ENCODE measurements at places on chromosomes 13 and 19.

- H3K27me3 ChIP-seq: no peaks in the 10 kb centered on the region
- no peak for DNase-seq
- H3K27ac ChIP-seq: no peak overlapping the region
- no peaks in the 10 kb centered on the region for H3K36me3 ChIP-seq
- H3K4me3 ChIP-seq: no peak overlapping the region
Observed at GRCh38 chr13:86572115-86572514, 772.9 kb upstream of the SLITRK6 start.

GRCh38 chr13:112474869-112475268, 98.7 kb downstream of the SPACA7 start:
- no peak overlapping the region for H3K4me3 ChIP-seq
- H3K27ac ChIP-seq: no peak overlapping the region
- no peak for DNase-seq
- H3K4me1 ChIP-seq: no peaks in the 10 kb centered on the region
- H3K36me3 ChIP-seq: no peaks in the 10 kb centered on the region

- H3K27ac ChIP-seq: no peak overlapping the region
- no peaks in the 10 kb centered on the region for H3K27me3 ChIP-seq
- no peaks in the 10 kb centered on the region for H3K4me1 ChIP-seq
Observed at GRCh38 chr13:20391597-20392452, 133.8 kb downstream of the CRYL1 start.

GRCh38 chr13:22193070-22193469, 522.2 kb downstream of the FGF9 start:
- no peak overlapping the region for H3K27ac ChIP-seq
- H3K4me1 ChIP-seq: no peaks in the 10 kb centered on the region
- H3K27me3 ChIP-seq: no peaks in the 10 kb centered on the region
- no peaks in the 10 kb centered on the region for H3K36me3 ChIP-seq

- no peaks in the 10 kb centered on the region for H3K36me3 ChIP-seq
- H3K27ac ChIP-seq: no peak overlapping the region
- H3K4me3 ChIP-seq: no peak overlapping the region
- no peak for DNase-seq
Observed at GRCh38 chr13:94006296-94006695, 473.2 kb downstream of the DCT start.

GRCh38 chr13:36430247-36431203, 1.8 kb upstream of the CCNA1 start:
- no peak overlapping the region for H3K27ac ChIP-seq
- no peaks in the 10 kb centered on the region for H3K36me3 ChIP-seq
- no peak overlapping the region for H3K4me3 ChIP-seq
- H3K4me1 ChIP-seq: peaks cover 7% of the 10 kb centered on the region

DNA sequence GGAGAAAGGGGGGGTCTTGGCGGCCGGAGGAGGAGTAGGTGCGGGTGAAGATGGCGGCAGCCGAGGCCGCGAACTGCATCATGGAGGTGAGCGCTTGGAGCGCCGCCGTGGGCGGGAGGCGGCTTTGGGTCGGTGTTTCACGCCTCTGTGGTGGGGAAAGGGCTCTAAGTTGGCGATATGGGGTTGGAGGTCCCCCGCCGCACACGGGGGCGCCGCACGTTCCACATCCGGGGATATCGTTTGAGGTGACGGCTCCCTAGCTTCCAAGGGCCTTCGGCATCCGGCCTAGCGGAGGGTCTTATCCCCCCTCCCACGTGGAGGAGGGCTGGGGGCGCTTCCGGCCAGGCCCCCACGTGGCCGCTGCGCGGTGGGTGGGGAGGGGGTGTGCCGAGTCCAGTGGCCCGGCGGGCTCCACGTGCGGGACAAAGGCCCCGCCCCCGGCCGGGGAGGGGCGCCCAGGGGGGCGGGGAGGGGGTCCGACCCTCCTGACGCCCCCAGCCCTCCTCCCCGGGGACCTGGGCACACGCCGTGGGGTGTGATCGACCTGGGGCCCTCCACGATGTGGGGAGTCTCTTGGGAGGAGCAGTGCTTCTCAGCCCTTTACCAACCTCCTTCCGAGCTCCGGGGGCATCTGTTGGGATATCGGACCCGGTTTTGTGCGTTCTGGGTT, at the start of gene PRMT1:
Gene PRMT1, plus strand, starts transcription at position 41 of the 670 bp plus-strand sequence. Its CDS starts 10 bp downstream, at position 51.
- peak within 1 kb of the TSS; percentile 99 for H3K27ac ChIP-seq
- peaks cover 48% of the 10 kb centered on the region for H3K4me1 ChIP-seq
- H3K27me3 ChIP-seq: no peaks in the 10 kb centered on the region
- peak within 1 kb of the TSS; percentile 98 for H3K4me3 ChIP-seq
- DNase-seq: peak; percentile 46

DNA sequence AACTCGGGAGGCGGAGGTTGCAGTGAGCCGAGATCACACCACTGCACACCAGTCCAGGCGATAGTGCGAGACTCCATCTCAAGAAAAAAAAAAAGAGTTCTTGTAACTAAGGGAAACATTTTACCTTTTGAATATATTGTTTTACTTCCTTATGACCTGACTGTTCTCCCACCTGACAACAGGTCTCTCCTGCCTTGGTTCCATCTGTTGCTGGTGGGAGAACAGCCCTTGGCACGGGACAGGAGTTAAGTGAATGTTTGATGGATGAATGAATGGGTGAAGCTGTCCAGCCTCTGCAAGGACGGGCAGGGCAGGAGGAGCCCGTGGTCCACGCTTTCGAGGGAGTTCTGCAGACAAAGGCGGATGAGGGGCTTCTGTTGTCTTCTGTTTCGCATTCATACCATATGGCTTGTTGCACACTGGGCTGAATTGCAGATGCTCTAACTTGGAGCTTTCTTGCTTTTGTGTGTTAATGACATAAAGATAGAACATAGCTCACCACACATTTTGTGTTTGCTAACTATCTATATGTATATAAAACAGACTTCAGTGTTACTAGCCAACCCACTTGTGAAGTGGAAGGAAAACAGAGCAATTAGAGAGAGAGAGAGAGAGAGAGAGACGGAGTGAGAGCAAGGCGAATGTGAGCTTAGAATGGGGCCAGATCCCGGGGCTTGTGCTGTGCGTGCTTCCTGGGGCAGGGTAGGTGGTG, 16.2 kb upstream of the CCNE1 start:
- H3K4me1 ChIP-seq: no peaks in the 10 kb centered on the region
- no peak overlapping the region for H3K4me3 ChIP-seq
- no peaks in the 10 kb centered on the region for H3K27me3 ChIP-seq
- H3K36me3 ChIP-seq: no peaks in the 10 kb centered on the region

DNA sequence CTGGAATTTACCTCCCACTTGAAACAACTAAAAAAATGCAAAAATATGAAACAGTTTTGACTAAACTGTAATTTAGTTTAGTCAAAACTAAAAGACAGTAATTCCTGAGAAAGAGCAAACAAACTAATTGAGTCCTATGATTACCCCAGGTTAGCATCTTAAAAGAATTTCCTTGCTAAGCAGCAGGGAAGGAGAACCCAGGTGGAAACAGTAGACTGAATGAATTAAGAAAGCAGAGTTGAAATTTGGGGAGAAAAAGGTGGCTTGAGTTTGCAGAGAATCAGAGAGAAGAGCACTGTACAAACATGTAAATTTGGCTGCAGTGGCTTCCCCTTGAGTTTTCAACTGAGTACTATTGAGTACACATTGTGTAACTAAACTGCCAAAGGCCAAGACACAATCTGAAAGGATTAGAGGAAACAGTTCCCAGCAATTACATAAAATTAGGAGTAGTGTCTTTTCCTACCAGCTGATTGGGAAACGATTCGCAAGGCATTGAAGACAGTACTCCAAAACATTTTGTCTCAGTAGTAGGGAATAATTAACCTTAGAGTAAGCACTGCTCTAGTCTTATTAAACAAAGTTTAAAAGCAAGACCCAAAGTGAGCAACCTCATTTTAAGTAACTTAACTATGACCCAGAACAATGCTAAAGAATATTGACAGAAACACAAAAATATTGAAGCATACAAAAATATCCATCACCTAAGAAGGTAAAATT, 820.5 kb downstream of the DACH1 start:
- no peak overlapping the region for H3K4me3 ChIP-seq
- H3K4me1 ChIP-seq: no peaks in the 10 kb centered on the region
- no peak overlapping the region for H3K27ac ChIP-seq
- no peak for DNase-seq

DNA sequence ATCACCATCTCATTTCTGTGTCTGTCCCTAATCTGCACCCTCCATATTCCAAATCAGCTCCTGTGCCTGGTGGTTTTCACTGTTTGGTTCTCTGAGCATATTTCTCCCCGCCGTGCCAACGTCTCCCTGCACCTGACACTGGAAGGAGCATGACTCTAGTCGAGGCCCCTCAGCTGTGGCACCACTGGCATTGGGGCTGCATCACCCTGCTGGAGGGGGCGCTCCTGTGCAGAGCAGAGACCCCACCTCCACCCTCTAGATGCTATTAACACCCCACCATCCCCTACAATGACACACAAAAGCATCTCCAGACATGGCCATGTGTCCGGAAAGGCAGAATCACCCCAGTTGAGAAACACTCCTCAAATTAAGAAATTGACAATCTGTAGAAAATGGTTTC, 20.8 kb downstream of the ZSCAN5C start:
- no peak overlapping the region for H3K27ac ChIP-seq
- no peak for DNase-seq
- H3K4me3 ChIP-seq: no peak overlapping the region

- no peak for DNase-seq
- no peaks in the 10 kb centered on the region for H3K36me3 ChIP-seq
- no peaks in the 10 kb centered on the region for H3K27me3 ChIP-seq
- H3K27ac ChIP-seq: no peak overlapping the region
- no peaks in the 10 kb centered on the region for H3K4me1 ChIP-seq
Observed at GRCh38 chr13:27203854-27204253, 32.2 kb upstream of the USP12 start.

DNA sequence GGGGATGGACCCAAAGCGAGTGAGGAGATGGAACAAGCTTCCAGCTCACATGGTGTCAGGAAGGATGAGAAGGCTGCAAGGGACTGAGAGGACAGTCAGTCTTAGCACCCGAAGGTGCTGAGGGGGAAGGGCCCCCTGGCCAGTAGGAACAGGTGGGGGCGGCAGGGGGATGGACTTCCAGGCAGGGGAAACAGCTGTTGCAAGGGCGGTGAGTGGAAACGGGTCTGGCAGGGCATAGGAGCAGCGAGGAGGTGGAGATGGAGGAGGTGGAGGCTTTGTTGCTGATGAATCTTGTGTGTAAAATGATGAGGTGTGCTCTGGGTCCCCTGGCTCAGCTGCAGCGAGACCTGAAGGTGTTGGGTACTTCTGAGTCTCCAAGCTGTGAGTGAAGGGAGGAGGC, 1.2 kb downstream of the MAP1S start:
- H3K4me1 ChIP-seq: peaks cover 27% of the 10 kb centered on the region
- no peaks in the 10 kb centered on the region for H3K27me3 ChIP-seq
- H3K36me3 ChIP-seq: no peaks in the 10 kb centered on the region
- no peak for DNase-seq

DNA sequence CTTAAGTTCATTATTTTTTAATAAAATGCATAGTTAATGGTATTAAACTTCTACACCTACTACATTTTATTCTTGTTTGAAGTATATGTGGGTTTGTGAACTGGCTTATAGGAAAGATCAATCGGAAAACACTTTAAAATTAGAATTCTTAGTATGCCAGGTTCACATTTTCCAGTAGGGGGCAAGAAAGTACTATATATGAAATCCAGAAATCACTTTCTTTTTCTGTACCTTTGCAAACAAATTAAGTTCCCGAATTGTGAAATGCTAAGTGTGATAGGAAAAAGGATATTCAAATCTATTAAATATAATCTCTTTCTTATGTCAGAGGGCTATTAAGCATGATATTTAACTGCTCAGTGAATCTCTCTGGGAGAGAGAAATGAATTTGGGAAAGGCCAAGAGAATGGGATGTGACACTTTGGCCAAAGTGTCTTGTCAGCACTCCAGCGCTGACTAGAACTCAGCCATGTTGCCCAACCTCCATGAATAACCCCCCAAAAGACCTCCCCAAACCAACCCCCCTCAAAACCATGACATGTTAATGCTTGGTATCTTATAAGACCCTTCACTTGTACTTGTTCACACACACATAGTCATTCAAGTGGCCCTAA, 122.6 kb upstream of the SLC10A2 start:
- no peaks in the 10 kb centered on the region for H3K4me1 ChIP-seq
- no peak overlapping the region for H3K27ac ChIP-seq

- H3K36me3 ChIP-seq: no peaks in the 10 kb centered on the region
- H3K4me1 ChIP-seq: no peaks in the 10 kb centered on the region
- no peak overlapping the region for H3K27ac ChIP-seq
- H3K27me3 ChIP-seq: no peaks in the 10 kb centered on the region
- DNase-seq: no peak
Observed at GRCh38 chr19:28869459-28869858, 343.5 kb downstream of the UQCRFS1 start.

DNA sequence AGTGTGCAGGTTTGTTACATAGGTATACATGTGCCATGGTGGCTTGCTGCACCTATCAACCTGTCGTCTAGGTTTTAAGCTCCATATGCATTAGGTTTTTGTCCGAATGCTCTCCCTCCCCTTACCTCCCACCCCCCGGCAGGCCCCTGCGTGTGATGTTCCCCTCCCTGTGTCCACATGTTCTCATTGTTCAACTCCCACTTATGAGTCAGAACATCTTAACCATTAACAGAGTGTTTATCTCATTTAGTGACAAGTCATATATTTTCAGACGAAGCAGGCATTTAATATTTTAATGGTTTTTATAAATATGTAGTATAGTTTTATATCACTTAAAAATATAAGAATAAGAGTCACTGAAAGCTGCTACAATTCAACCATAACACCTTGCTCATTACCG, 780.5 kb upstream of the ARGLU1 start:
- no peak for DNase-seq
- H3K27me3 ChIP-seq: no peaks in the 10 kb centered on the region
- H3K4me3 ChIP-seq: no peak overlapping the region
- no peaks in the 10 kb centered on the region for H3K4me1 ChIP-seq
- H3K36me3 ChIP-seq: no peaks in the 10 kb centered on the region

DNA sequence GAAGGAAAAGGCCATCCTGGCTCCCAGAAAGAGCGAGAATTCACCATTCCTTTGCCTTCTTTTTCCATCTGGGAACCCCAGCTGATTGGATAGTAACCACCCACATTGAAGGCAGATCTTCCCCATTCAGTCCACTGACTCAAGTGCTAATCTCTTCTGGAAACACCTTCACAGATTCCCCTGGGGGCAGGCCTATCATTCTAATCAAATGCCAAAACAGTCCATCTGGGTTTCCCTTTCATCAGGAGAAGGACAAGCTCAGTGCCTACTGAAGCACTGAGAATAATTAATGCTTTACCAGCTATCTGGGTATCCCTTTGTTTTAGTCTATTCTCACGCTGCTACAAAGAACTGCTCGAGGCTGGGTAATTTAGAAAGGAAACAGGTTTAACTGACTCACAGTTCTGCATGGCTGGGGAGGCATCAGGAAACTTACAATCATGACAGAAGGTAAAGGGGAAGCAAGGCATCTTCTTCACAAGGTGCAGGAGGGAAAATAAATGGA, 293.2 kb downstream of the ENOX1 start:
- no peaks in the 10 kb centered on the region for H3K27me3 ChIP-seq
- no peak for DNase-seq
